Fibroblast of skin of scalp (primary cell): ENCODE measurements at places on chromosomes 2 and 18.
A peak's percentile ranks its signal among the peaks of the same experiment; 100 is the strongest.

- peak; percentile 45 for DNase-seq
Observed at GRCh38 chr2:52269696-52270485, 1238.0 kb upstream of the NRXN1 start.

- DNase-seq: no peak
Observed at GRCh38 chr2:127671557-127672302, 3.6 kb downstream of the LIMS2 start.

GRCh38 chr2:191977754-191978153, 130.9 kb upstream of the CAVIN2 start:
- DNase-seq: peak; percentile 67

- DNase-seq: no peak
Observed at GRCh38 chr2:241041589-241042158, 43.3 kb downstream of the SNED1 start.

DNA sequence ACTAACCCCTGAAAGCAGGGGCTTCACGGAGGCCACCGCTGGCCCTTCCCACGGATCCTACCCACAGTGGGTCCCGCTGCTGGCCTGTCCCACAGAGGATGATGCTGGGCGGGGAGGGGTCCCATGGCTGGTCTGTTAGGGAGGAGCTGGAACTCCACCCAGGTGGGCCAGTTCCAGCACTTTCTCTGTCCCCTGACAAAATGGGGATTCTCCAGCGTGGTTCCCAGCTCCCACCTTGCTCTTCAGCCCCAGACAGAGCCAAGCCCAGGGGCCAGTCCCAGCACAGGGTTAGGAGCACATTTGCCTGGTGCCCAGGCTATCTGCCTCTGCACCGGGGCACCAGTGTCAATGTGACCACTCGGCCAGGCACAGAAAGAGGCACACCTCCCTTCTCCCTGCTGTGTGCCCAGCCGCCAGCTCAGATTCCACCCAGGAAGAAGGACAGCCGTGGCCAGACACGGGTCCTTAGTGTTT, 50.0 kb downstream of the ANKMY1 start:
- DNase-seq: no peak

- DNase-seq: peak; percentile 27
Observed at GRCh38 chr2:181459621-181460021, 2.4 kb downstream of the ITGA4 start.

- no peak for DNase-seq
Observed at GRCh38 chr18:58367425-58368140, 261.3 kb downstream of the ALPK2 start.

DNA sequence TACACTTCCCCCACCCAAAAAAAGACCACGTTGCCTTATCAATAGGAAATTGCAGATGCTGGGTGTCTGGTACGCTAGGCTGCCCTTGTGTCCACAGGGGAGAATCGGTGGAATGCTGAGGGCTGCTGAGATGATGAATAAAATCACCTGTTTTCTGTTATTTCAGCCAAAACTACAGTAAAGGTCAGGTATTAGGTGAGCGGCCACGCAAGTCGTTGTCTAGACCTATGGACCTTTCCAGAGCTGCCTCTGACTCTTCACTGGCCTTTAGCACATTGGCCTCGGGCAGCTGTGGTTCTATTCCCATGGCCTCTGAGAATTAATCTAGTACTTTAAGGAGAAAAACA, 89.6 kb downstream of the MTCL1 start:
- DNase-seq: no peak

- peak; percentile 89 for DNase-seq
Observed at GRCh38 chr2:113240150-113240914, 38.4 kb downstream of the PAX8 start.

DNA sequence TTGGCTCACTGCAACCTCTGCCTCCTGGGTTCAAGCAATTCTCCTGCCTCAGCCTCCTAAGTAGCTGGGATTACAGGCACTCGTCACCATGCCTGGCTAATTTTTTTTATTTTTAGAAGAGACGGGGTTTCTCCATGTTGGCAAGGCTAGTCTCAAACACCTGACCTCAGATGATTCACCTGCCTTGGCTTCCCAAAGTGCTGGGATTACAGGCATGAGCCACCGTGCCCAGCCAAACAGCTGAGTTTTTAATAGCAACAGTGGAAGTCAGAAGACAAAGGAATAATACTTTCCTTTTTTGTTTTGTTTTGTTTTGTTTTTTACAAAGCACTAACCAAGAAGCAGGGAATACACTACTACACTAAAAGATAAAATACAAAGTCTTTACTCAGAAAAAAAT, 16.9 kb downstream of the GPR75 start:
- no peak for DNase-seq

- DNase-seq: peak; percentile 11
Observed at GRCh38 chr2:58851598-58851997, 610.5 kb upstream of the FANCL start.

- no peak for DNase-seq
Observed at GRCh38 chr2:53515435-53516332, 251.9 kb upstream of the CHAC2 start.

- DNase-seq: no peak
Observed at GRCh38 chr2:181553244-181553643, 96.1 kb downstream of the ITGA4 start.

DNA sequence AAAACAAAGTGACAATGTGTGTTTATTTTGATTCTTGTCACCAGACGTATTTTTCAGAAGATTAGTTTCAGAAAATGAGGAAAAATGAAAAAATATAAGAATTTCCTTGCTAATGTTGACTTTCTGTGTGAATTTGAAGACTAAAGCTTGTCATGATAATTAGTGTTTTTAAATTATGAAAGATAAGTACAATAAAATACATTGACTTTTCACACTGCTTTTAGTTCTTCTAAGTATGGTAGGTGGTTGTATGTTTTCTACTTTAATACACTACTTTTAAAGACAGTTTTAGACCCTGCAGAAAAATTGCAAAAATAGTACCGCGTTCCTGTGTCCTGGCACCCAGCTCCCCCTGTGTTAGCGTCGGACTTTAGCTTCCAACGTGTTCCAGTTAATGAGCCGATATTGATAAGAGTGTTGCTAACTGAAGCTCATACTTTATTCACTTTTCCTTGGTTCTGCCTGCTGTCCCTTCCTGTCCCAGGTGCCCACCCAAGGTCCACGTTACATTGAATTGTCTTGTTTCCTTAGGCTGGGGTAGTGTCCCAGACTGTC, 695 bp downstream of the RBFA start:
- DNase-seq: no peak

- no peak for DNase-seq
Observed at GRCh38 chr2:16508490-16508851, 157.2 kb downstream of the CYRIA start.

DNA sequence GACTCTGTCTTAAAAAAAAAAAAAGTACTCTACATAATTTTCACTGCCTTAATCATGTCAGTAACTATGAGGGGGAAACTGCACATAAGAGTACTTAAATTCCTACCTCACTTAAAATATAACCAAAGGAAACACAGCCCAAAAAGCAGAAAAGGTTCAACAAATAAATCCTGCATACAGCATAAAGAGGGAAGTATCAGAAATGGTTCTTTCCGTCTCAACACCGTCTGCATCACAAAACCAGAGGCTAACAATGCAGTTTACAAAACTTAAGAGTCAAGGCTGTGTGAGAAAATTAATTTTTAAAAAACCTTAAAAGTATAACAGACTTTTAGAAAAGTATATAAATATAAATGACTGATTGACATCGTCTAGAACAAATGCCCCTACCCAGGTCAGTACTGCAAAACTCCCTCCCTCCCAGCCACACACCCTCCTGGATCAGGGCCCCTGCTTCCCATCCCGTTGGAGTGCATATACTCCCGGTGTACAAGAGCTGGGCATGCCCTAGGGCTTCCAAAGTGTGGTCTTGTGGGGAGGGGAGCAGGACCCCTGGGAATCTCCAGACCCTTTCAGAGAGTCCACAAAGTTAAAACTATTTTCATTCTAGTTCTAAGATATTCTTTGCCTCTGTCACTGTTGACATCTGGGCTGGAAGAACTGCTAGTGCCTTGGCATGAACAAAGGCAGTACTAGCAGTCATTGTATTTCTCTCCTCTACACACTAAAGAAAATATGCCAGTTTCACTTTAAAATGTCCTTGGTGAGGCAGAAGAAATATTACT, 67.0 kb upstream of the SERTAD2 start:
- no peak for DNase-seq

- peak; percentile 8 for DNase-seq
Observed at GRCh38 chr18:9048808-9049494, 53.5 kb upstream of the NDUFV2 start.

- DNase-seq: peak; percentile 49
Observed at GRCh38 chr2:43224571-43225092, 1.8 kb downstream of the ZFP36L2 start.

DNA sequence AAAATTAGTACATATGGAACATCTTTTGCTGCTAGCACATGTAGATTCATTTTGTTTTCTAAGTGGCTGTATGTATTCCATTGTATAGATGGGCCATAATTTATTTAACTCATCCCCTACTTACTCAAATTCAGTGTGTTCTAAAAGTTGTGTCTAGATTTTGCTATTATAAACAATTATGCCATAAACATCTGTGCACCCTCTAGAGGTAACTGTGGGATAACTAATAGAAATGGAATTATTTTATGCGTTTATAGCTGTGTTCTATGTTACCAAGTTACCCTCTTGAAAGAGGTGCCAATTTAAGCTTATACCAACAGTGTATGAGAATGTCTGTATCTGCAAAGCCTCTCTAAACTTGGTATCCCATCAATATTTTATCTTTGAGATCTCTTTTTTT, 100.4 kb downstream of the MMADHC start:
- no peak for DNase-seq
